ENCODE measurements at places on chromosomes 11 and 22.

- DNase-seq: no peak
Observed at GRCh38 chr11:88266157-88266556, 71.4 kb downstream of the CTSC start.

DNA sequence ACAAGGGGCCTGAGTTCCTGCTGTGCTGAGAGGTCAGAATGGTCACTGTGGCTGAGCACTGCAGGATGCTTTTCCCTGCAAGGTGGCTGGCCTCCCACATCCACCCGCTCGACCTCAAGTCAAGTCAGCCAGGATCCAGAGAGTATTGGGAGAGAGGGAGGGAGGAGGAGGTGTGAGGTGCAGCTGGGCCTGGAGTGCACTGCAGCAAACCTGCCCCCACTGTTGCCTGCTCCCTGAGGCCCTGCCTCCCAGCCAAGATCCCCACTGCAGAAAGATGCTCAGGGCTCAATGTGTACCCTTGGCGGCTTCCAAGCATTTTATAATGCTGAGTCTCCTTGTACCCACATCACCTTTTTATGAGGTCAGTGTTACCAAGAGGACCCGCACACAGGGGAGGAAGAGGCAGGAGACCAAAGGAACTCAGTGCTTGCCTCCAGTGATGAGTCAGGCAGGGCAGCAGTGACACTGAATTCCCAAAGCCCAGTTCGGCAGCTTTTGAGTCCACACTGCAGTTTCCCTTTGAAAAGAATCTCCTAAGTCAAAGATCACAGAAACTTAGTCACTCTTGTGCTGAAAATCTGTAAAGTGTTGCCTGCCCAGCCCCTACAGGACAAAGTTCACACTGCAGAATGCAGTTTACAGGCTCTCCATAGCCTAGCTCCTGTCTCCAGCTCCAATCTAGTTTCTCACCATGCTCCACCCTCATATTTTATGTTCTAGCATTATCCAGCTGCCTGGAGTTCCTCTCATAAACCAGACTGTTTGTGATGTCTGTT is 3.1 kb downstream of the ENDOD1 start:
- no peak for DNase-seq

GRCh38 chr11:67662142-67662834 is 11.8 kb upstream of the ACY3 start:
- DNase-seq: peak; percentile 47

- DNase-seq: no peak
Observed at GRCh38 chr22:26245001-26245400, 75.7 kb downstream of the SEZ6L start.

- no peak for DNase-seq
Observed at GRCh38 chr11:125593114-125593820, 615 bp downstream of the STT3A start.

GRCh38 chr11:33533386-33534052 is 167.1 kb downstream of the C11orf91 start:
- DNase-seq: no peak

Data from breast epithelium (tissue), 4 donors.